Right ventricle myocardium superior (tissue), 1 donor: ENCODE measurements at places on chromosomes 4 and X. TPM values are rescaled to one million over a fixed set of nuclear protein-coding genes. Genes with fewer than 3 reads are reported as not detected.

DNA sequence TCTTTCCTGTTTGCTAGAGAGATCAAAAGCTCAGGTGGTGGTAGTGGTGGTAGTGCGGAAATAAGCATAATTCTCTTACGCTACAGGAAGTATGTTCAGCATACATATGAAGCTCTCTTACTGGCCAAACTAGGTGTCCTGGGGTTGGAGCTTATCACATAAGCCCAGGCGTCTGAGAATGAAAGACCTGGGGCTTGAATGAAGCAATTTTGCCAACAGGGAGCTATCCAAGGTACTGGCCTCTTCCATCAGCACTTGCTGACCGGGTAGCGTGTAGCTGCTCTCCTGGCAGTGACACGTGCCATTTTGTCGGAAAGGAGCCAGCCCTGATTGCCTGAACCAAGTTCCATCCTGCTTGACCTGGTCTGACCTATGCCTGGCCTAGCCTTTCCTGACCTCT lies 65.9 kb upstream of the HPF1 start:
- DNase-seq = no peak

DNA sequence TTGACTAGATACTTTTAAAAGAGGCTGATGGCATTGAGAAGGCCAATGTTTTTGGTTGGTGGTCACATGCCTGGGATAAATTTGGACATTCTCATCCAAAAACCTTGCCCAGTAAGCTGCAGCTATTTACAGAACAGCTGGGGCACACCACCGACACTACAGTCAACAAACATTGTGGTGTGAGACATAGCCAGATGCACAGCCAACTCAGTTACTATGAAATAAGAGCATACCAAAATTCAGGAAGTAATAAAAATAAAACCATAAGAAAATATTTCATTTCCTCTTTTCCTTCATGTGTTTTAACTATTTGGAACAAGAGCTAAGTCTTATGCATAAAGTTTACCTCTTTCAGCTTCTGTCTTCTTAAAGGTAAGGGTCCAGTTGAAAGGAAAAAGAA lies 8.8 kb downstream of the PPM1K start:
- no peak for DNase-seq

DNA sequence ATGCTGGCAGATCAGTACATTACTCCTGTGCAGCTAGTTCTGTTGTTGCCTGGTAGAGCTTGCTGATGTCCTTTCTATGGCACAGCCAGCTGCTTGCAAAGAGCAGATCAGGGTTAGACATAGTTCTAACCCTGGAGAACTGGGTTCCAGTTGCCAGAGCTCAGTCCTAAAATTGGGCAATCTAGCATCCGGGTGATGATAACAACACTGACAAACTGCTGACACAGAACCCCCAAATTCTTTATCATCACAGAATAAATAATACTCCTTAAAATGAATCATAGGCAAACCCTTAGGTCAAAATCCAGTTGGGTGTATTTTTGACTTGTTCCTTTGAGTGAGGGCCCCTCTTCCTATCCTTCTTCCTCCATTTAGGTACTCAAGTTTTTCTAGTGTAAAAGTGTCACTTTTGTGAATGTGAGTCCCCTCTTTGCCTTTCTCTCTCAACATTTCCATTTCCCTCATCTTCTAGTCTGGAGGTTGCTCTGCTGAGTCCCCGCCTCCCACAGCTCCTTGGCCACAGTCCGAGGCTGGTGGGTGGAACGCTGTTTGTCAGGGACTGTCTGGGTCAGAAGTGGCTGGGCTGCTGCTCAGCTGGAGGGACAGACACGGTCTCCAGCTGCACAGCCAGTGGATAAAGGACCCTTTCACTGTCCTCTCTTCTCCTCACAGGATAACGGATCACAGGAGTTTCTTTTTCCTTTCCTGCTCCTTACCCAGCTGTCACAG lies 93.6 kb upstream of the RASGEF1B start:
- peak; percentile 91 for DNase-seq

DNA sequence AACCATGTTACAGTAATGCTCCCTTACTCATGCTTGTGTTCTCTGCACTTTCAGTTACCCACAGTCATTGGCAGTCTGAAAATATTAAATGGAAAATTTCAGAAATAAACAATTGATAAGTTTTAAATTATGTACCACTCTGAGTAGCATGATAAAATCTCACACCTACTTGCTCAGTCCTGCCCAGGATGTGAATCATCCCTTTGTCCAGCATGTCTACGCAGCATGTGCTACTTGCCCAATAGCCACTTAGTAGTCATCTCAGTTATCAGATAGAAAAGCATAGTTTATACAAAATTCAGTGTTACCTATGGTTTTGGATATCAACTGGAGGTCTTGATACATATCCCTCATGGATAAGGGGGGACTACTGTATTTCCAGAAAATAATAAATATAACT lies 577.1 kb downstream of the GALNTL6 start:
- DNase-seq = no peak

GRCh38 chr4:54233277-54233696 lies 4.2 kb downstream of the PDGFRA start:
- DNase-seq = peak; percentile 91

DNA sequence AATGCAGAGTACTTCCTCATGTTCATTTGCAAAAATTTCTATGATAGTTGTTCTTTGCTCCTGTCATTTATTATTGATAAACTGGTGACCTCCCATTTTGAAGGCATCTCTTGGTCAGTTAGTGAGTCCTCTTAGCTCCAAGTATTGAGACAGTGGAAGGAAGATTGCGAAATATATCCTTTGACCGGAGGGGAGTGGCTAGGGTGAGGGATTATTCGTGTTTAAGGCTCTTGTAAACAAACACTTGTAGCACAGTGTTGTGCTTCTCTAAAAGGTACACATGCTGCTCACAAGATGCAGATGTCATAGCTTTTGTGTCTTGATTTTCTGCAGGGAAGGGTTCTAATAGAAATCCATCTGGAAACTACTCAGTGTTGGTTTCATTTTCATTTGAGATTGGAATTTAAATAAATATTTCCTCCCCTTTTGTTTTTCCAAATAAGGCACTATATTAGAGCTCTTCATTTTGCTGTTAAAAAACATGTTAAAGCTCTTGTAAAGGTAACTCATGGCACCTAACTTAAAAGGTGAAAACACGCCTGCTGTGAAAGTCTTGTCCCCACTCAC lies 21.8 kb downstream of the TXLNG start:
- no peak for DNase-seq

- no peak for DNase-seq
Observed at GRCh38 chr4:119623025-119623424, 5.6 kb downstream of the PDE5A start.

DNA sequence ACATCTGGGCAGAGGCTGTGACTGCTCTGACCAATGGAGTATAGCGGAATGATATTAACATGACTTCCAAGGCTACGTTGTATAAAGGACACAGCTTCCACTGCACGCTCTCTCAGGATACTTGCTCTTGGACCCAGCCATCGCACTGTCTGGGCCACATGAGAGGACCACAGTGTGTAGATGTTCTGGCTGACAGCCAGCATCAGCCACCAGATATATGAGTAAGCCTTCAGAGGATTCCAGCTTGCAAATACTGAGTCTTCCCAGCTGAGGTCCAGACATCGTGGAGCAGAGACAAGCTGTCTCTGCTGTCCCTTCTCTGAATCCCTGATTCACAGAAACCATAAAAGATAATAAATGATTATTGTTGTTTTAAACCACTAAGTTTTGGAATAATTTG lies 146.8 kb upstream of the USP9X start:
- DNase-seq = no peak

The EVC2 gene
- 1.6 TPM for total RNA-seq

The LPAR4 gene
- 0.38 TPM for total RNA-seq

The ADH6 gene
- not detected for total RNA-seq

The ERCC6L gene
- 0.08 TPM for total RNA-seq
